ENCODE measurements at places on chromosomes 13 and 19.

DNA sequence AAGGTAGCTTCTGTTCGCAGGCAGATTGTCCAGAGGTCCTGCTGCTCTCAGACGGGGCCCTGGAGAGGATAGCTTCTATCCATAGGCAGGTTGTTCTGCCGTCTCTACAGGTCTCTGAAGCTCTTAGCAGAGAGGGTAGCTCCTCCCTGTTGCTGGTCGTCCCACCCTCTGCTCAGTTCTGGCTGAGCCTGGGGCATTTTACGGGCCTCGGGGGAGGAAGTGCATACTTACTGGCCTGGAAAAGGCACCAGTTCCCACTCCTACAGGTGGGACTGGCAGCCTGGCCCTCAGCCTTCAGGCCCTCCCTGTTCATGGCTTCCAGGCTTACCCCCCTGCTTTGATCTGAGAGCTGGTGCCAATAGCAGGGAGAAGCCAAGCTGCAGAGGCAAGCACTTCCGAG is 42.3 kb downstream of the USPL1 start:
- DNase-seq, result no peak

GRCh38 chr19:17264641-17264979 is at the start of gene USHBP1:
USHBP1 (minus strand) TSS chr19:17264745; CDS start chr19:17264299, 446 bp downstream.
- no peak for DNase-seq

- DNase-seq, result peak; percentile 63
Observed at GRCh38 chr19:5987077-5987818, 9.3 kb upstream of the RANBP3 start.

GRCh38 chr19:4717191-4717965 is 6.3 kb downstream of the DPP9 start:
- DNase-seq, result no peak

DNA sequence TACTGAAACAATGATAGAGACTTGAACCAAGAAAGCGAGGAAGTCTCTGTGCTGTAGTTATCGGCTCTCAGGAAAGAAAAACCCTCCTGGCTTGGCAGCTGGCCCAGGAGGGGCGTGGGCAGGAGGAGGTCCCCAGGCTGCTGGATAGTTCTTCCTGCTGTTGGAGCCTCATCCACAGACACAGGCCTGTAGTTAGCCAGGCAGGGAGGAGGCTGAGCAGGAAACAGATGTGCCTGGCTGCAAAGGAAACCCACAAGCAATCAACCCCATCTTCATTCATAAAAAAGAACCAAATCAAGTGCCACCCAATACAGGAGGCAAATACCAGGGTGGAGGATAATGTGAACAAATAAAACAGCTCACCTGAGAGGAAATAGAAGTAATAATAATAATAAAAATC is 86.2 kb downstream of the IRS2 start:
- no peak for DNase-seq

- DNase-seq, result no peak
Observed at GRCh38 chr13:91056746-91057145, 290.7 kb upstream of the MIR17HG start.

DNA sequence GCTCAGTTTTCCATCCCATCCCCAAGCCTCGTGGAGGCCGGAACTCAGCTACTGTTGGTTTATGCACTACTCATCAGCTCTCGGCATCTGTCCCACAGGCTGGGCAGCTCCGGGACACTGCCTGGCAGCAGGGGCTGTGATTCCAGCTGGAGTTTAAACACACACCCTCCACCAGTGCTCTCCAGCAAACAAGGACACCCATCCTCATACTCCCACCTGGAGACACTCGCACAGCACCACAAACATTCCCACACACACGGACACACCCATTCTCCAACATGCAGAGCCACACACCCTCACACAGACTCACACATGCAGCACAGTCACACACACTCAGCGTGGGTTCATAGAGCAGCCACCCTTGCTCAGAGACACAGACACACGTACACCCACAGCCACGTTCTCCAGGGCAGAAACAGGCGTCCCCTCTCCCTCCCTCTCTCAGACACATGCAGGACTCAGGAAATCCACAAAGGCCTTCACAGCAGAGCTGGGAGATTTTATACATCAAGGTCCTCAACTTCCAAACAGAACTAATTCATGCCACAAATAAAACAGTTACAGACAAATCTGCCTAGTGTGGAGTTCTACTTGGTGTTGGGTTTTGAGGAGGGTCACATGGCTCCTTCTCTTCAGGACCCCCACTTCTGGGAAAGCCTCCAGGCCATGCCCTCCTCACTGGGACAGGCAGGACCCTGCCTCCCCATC is 785.4 kb downstream of the UQCRFS1 start:
- DNase-seq, result no peak

GRCh38 chr19:10915130-10916091 is 13.0 kb downstream of the YIPF2 start:
- DNase-seq, result no peak

GRCh38 chr19:5430237-5430636 is 25.0 kb upstream of the ZNRF4 start:
- DNase-seq, result no peak

DNA sequence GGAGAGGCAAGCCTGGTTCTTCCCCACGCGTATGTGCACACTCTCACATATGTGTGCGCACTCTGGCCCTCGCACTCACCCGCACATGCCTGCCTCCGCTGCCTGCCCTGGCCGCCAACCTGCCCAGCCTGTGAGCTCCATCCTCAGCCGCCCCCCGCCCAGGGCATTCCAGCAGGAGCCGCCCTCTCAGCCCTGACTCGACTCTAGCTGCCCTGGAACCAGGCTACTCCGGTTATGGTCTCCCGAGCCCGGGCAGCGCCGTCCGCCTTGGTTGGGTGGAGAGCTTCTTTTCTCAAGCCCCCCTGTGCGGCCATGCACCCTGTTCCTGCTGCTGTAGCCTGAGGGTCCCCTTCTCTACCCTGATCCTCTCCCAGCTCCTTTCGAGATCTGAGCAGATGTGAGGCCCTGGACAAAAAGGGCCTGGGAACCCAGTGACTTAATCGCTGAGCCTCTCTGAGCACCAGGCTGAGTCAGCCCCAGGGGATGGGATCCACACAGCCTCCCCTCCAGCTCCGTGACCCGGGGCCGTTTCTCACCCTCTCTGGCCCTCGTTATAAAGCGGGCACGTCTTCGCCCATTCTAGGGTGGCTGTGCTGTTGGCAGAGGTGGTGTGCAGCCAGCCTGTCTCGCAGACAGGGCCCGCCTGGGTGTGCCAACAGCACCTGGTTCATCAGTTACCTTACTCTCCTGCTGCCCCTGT is 191.5 kb downstream of the TEX29 start:
- DNase-seq, result no peak

GRCh38 chr13:33108620-33109019 is 92.4 kb downstream of the KL start:
- no peak for DNase-seq
